ENCODE measurements at places on chromosomes 5 and 9. TPM values are rescaled to one million over a fixed set of nuclear protein-coding genes. Genes with fewer than 3 reads are reported as not detected.
A peak's percentile ranks its signal among the peaks of the same experiment; 100 is the strongest.

DNA sequence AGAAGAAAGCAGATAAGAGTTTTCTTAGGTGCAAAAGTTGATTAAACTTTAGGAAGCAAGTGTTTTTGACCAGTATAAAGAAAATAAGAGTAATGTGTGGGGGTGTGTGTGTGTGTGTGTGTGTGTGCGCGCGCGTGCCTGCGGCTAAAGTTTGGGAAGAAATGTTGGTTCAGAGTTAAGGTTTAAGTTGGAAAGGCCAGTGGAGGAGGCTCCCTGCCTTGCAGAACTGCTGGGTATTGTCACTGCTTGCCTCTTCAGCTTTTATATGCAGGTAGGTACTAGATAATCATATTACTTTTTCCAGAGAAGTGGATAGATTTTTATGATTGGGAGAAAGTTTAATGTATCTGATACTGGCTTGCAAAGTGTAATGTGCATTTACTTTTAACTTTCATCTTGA lies 2.0 kb downstream of the PIK3R1 start:
- peak overlapping the region; percentile 98 for H3K4me3 ChIP-seq
- no peak for DNase-seq
- no peak overlapping the region for H3K27ac ChIP-seq
- peaks cover 8% of the 10 kb centered on the region for H3K4me1 ChIP-seq

- H3K27ac ChIP-seq = no peak overlapping the region
- no peaks in the 10 kb centered on the region for H3K4me1 ChIP-seq
- no peak overlapping the region for H3K4me3 ChIP-seq
- no peak for DNase-seq
- H3K27me3 ChIP-seq = no peaks in the 10 kb centered on the region
Observed at GRCh38 chr9:68794898-68795297, 89.9 kb downstream of the PIP5K1B start.

DNA sequence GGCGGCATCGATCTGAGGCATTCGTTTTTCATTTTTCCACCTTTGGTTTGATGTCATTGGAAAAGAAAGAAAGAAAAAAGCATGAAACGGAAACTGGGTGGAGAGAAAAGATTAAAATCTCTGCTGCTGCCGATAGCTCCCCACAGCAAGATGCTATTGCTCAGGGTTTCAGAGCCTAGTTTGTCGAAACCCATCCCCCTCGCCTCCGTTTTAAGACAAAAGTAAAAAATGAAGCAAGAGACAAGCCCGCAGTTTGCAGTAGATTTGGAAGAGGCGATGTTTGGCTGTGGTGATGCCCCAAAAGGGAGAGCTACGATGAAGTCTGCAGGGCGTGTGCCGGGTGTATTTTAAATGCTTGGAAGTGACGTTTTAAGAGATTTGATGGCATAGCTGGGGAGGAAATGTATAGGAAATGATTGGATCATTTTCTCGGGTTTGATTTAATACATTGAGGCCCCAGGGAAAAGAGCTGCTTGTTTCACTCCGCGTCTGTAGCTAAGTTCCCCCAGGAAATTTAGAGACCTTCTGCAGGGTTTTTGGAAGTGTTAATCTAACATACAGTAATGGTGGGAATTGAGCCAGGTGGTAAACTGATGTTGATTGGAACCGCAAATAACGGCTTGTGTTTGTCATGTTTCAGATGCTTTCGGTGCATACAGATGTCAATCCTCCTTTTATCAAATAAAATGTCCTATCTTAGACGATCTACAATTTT lies 909 bp downstream of the NDFIP1 start:
- H3K27me3 ChIP-seq = peaks cover 17% of the 10 kb centered on the region
- peak overlapping the region; percentile 99 for H3K4me3 ChIP-seq
- H3K27ac ChIP-seq = peak overlapping the region; percentile 4
- H3K36me3 ChIP-seq = peaks cover 21% of the 10 kb centered on the region
- no peaks in the 10 kb centered on the region for H3K4me1 ChIP-seq

FLT4 gene
- 5.0 TPM for total RNA-seq

- H3K27ac ChIP-seq = no peak overlapping the region
- no peaks in the 10 kb centered on the region for H3K4me1 ChIP-seq
- H3K36me3 ChIP-seq = no peaks in the 10 kb centered on the region
- no peaks in the 10 kb centered on the region for H3K27me3 ChIP-seq
Observed at GRCh38 chr9:109792951-109793546, 13.1 kb downstream of the PALM2AKAP2 start.

DNA sequence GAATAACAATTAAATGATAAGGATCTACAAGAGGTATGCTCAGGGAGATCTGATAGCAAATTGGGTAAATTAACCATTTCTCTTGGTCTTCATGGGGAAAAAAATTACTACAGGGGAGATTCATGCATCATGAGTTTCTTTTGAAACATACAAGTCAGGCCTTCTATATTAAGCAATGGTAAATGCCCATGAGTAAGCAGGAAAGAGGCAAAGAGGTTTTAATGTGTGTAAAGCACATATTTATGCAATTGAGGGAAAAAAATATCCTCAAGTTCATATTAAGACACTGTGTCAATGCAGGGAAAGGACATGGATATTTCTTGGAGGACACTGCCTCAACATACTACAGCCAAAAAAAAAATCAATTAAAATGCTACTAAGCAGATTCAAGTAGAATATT lies 73.4 kb upstream of the NR4A3 start:
- H3K4me3 ChIP-seq = no peak overlapping the region
- no peak overlapping the region for H3K27ac ChIP-seq

DNA sequence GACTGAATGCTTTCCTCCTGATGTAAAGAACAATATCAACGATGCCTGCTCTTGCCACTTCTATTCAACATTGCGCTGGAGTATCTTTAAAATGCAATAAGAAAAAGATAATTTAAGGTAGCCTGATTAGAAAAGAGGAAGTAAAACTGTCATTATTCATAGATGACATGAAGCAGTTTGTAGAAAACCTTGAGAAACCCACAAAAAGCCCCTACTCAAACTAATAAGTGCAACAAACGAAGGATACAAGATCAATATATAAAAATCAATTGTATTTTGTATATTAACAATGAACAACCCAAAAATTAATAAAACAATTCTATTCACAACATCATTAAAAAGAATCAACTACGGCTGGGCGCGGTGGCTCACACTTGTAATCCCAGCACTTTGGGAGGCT lies 76.4 kb upstream of the CKMT2 start:
- no peak overlapping the region for H3K4me3 ChIP-seq
- no peaks in the 10 kb centered on the region for H3K27me3 ChIP-seq
- H3K4me1 ChIP-seq = peaks cover 3% of the 10 kb centered on the region
- H3K27ac ChIP-seq = no peak overlapping the region

DNA sequence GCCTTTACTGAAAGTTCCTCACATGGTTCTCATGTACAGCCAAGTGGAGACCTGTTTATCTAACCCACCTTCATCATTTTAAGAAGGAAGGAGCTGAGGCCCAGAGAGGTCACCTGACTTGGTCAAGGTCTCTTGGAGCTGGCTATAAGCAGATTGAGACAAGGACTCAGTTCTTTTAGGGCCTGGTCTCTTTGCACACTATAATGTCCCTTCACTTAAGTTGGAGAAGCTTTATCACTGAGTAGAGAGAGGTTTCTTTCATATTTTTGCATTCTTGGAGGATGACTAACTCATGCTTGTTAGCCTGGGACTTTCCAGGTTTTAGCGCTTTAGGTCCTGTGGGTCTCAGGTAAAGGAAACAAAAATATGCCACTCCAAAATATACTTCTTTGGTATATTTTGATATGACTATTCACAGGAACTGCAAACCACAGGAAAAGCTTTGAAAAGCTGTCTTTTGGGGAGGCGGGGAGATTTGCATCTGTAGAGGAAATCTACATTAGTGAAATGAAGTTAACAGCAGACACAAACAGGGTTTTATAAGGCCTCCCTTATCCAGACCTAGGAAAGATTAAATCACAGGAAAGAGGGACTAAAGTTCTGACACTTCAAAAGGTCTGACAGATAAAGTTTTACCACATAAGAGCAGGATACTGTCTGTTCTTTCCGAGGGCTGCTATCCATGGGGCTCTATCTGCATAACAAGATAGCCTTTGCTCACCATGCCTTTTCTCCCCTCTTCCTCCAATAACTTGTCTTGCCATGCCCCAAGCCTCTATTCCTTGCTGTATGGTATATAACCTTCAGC lies 95.8 kb upstream of the ANKRD55 start:
- H3K27me3 ChIP-seq = no peaks in the 10 kb centered on the region
- no peak for DNase-seq
- peaks cover 5% of the 10 kb centered on the region for H3K4me1 ChIP-seq

ABCA1 gene
- 21.6 TPM for total RNA-seq

- no peaks in the 10 kb centered on the region for H3K36me3 ChIP-seq
- peaks cover 45% of the 10 kb centered on the region for H3K27me3 ChIP-seq
- H3K4me3 ChIP-seq = no peak overlapping the region
- H3K27ac ChIP-seq = no peak overlapping the region
- peaks cover 9% of the 10 kb centered on the region for H3K4me1 ChIP-seq
- DNase-seq = no peak
Observed at GRCh38 chr9:83533296-83533695, 4.9 kb downstream of the FRMD3 start.

DNA sequence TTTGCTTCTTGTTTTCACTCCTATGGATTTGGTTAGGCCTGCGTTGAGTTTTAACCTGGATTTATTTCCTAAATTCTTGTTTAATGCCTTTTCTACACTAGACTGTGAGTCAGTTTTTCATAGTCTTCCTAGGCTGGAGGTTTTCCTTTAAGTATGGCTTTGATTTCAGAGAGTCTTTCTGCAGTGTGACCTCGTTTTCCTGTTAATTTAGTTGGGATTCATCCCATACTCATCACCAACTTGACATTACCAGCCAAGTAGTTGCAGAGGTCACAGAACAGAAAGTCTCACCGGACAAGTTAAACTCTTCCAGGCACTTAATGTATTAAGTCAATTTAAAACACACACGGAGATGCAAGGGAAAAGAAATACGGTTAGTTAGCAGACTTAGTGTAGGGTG lies 29.7 kb upstream of the AUH start:
- H3K27ac ChIP-seq = no peak overlapping the region
- H3K27me3 ChIP-seq = no peaks in the 10 kb centered on the region
- no peaks in the 10 kb centered on the region for H3K36me3 ChIP-seq
- no peak for DNase-seq
- no peak overlapping the region for H3K4me3 ChIP-seq

TMEM215 gene
- total RNA-seq = not detected

DNA sequence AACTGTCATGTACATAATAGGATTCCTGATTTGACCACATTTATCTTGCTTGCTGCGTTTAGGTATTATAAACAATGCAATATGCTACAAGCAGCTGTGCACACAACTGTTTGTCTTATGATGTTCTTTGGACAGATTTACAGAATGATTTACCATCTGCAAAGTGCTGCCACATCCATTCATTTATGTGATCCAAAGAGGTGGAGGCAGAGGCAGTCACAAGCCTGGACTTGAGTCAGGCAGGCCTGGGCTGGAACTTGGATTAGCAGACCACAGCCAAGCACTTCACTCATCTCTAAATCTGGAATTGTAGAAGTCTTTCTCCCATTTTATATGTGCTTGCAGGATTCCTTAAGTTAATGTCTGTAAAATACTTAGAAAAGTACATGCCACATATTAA lies 149.0 kb downstream of the INSYN2B start:
- no peaks in the 10 kb centered on the region for H3K4me1 ChIP-seq
- no peak overlapping the region for H3K4me3 ChIP-seq
- H3K27me3 ChIP-seq = no peaks in the 10 kb centered on the region
- H3K36me3 ChIP-seq = no peaks in the 10 kb centered on the region

PCDHA6 gene
- total RNA-seq = 5.1 TPM

GRCh38 chr9:20984506-20984905 lies 46.9 kb downstream of the HACD4 start:
- DNase-seq = no peak
- no peak overlapping the region for H3K27ac ChIP-seq
- H3K4me3 ChIP-seq = no peak overlapping the region
- peaks cover 39% of the 10 kb centered on the region for H3K36me3 ChIP-seq
- H3K4me1 ChIP-seq = no peaks in the 10 kb centered on the region
- no peaks in the 10 kb centered on the region for H3K27me3 ChIP-seq

GRCh38 chr5:132263548-132264261 lies 6.2 kb downstream of the PDLIM4 start:
- H3K4me1 ChIP-seq = no peaks in the 10 kb centered on the region
- H3K36me3 ChIP-seq = peaks cover 4% of the 10 kb centered on the region
- H3K4me3 ChIP-seq = no peak overlapping the region
- H3K27me3 ChIP-seq = no peaks in the 10 kb centered on the region
- no peak overlapping the region for H3K27ac ChIP-seq
- DNase-seq = peak; percentile 30

DNA sequence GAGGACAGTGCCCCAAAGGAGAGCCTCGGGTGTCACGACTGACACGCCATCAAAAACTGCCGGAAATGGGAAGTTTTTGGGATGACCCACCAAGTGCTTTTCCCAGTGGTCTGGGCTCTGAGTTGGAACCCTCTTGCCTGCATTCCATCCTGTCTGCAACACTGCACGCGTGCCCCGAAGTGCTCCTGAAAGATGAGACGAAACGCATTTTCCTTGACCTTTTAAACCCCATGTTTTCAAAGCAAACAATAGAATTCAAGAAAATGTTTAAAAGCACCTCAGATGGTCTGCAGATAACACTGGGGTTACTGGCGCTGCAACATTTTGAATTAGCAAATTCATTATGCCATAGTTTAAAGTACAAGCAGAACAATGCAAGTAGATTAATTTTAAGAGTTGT lies 92.9 kb downstream of the ANKRD18A start:
- H3K4me1 ChIP-seq = no peaks in the 10 kb centered on the region
- no peaks in the 10 kb centered on the region for H3K27me3 ChIP-seq
- no peak for DNase-seq
- no peak overlapping the region for H3K27ac ChIP-seq
- no peak overlapping the region for H3K4me3 ChIP-seq
- no peaks in the 10 kb centered on the region for H3K36me3 ChIP-seq

DNA sequence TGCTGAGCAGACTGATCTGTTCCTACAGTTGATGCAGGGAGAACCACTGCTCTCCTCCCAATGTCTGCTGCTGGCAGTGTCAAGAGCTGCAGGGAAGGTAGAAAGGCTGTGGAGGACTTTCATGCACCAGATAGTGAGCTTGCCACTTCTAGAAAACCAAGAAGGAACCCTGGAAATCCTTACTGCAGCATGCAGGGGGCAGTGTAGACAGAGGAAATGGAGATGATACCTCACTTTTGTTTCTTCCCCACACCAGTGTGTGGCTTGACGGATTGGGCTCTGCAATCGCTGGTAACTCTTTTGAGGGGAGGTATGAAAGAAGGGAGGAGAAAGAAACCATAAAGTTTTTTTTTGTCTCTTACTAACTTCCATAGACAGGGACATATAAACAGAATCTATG lies 480.7 kb downstream of the DMAC1 start:
- no peak for DNase-seq
- H3K27ac ChIP-seq = no peak overlapping the region
- no peak overlapping the region for H3K4me3 ChIP-seq

GRCh38 chr5:16536246-16536645 lies 70.6 kb upstream of the ZNF622 start:
- H3K4me3 ChIP-seq = no peak overlapping the region
- no peaks in the 10 kb centered on the region for H3K4me1 ChIP-seq
- H3K27me3 ChIP-seq = no peaks in the 10 kb centered on the region
- DNase-seq = no peak
- no peak overlapping the region for H3K27ac ChIP-seq

- no peak overlapping the region for H3K4me3 ChIP-seq
- H3K27ac ChIP-seq = no peak overlapping the region
- no peak for DNase-seq
Observed at GRCh38 chr5:54932789-54933188, 52.6 kb downstream of the ESM1 start.

GRCh38 chr5:171714851-171715250 lies 70.8 kb upstream of the SMIM23 start:
- DNase-seq = peak; percentile 24
- H3K36me3 ChIP-seq = no peaks in the 10 kb centered on the region
- H3K4me3 ChIP-seq = no peak overlapping the region
- H3K27me3 ChIP-seq = no peaks in the 10 kb centered on the region
- no peak overlapping the region for H3K27ac ChIP-seq
- H3K4me1 ChIP-seq = no peaks in the 10 kb centered on the region
